Type B pancreatic cell (in vitro differentiated cells): ENCODE measurements at places on chromosomes 13 and 19. TPM values are rescaled to one million over a fixed set of nuclear protein-coding genes. Genes with fewer than 3 reads are reported as not detected.

The F2RL3 gene
- total RNA-seq: not detected in 2 replicates

DNA sequence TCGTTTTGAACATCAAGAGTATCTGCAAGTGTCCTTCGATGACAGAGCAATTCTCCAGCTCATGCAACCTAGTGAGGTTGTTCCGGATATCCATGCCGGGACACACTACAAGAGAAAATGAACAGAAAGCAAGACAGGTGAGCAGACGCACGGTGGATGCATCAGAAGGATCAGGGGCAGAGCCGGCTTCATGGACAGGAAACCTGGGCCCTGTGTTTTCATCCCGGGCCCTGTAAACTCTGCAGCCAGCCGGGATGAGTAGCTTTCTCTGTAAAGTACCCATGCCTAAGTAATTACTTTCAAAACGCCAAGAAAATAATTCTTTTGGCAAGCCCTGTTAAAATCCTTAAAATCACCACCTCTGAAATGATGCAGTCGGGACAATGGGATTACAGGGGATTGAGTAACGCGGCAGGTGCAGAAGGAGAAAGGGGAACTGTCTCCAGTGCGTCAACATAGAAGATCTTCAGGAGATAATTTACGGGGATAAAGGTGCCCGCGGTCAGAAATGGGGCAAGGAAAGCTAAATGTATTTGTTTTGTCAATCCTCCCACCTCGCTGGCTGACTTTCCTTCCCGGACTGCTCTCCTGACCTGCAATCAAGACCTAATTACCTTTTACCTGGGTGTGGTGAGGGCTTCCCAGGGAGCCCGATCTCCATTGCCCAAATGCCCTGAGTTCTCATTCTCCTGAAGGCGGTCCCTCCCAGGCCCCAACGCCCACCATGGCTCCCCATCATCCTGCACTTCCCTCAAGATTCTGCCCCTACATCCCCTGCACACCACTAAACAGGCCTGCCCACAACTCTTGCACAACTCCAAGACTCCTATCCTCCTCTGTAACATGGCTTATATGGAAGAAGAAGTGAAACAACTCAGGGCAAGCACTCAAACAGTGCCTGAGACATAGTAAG is 26.2 kb downstream of the INSR start:
- no peak for DNase-seq

DNA sequence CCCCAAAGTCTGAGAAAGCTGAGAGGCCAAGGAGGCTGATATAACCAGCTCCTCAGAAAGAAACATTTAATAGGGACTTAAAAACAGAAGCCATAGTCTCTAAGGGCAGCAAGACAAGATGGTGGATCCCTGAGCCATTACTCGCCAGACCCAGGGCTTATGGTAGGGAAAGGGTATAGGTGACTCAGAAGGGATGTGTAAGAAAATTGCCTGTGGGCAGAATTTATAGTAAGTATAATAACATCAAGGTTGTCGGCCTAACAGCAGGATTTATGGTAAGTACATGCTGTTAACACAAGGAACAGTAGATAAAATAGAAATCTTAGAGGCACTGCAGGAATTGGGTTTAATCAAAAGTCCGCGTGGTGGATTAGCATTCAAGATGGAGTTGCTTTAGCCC is 14.7 kb downstream of the KBTBD6 start:
- no peak for DNase-seq

DNA sequence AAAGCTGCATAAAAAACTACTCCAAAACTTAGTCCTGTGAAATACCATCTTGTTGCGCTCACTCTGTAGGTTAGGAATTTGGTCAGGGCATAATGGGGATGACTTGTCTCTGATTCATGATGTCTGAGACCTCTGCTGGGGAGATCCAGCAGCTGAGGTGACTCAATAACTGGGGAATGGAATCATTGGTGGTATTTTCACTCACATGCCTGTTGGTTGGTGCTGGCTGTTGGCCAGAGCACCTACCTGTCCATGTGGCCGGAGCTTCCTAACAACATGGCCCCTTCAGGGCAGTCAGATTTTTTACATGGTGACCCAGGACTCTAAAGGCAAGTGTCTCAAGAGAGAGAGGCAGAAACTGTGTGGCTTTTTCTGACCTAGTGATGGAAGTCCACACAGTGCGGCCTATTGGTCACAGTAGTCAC is 7.4 kb upstream of the ESD start:
- DNase-seq: no peak

DNA sequence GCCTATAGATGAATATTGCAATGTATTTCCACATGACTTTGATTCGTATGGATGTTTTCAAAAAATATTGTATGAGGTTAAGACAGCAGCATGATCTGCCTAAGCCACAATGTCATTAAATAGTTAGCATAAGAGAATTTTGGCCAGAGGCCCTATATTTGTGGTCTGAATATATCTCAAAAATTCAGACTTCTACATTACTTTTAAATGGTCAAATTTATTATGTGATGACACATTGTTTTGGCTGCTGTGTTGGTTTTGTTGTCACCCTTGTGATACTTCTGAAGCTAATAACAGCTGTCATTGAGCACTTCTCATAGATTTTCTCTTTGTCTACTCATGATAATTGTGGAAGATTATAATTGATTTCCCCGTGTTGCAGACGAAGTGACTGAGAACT is 288.2 kb downstream of the MYO16 start:
- no peak for DNase-seq
